ENCODE measurements at places on chromosomes 13 and 19.

DNA sequence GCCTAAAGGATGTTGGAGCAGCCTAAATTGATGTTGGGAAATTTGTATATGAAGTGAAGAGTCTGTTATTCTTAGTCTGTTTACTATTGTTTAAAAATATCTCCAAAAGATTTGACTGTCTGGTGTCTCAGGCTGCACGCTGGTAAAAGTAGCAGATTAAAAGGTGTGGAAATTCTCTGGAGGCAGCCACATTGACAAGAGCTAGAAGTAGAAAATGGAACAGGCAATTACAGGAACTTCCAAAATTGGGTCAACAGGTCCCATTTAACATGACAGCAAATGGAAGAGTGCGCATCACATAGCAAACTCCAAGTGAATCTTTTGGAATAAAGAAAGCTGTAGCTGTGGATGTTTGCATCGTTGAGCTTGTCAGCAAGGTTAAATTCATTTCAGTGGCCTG is 138.3 kb downstream of the MTUS2 start:
- no peak for DNase-seq

- DNase-seq = peak; percentile 80
These were observed 1.3 kb downstream of the MAN2B1 start for GRCh38 chr19:12665281-12665573.

DNA sequence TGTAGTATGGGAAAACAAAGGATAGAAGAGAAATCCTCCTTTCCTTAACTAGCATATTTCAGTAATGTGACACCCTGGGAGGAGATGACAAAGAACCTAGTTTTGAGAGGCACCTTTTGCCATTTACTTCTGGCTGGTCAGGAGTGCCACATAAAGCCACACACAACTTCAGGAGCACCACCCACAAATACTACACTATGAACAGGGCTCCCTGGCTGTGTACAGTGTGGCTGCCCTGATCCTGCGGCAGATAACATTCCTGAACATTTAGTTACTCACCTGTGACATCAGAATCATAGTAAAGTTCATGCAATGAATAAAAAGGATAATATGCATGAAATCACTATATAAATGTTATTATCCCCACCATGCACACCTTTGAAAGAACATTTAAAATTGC is 17.4 kb upstream of the IRS2 start:
- no peak for DNase-seq

GRCh38 chr13:48318377-48318811 is 14.8 kb downstream of the RB1 start:
- DNase-seq = peak; percentile 16

DNA sequence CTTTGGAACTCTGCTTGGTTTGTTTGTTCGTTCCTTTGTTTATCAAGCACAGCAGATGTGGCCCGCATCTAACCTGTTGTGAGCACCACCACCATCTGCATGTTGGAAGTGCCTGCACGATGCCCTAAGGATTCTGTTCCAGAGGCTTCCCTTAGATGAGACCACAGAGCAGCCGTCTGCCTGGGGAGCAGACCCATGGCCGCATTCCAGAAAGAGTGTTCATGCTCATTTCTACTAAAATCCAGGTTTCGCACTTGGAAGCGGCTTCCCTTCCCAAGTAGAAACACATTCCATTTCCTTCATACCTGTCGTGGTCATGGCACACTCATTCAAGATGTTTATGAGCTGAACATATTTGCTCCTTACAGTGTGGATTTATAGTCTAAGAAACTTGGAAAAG is 27.2 kb downstream of the COL4A2 start:
- DNase-seq = no peak

DNA sequence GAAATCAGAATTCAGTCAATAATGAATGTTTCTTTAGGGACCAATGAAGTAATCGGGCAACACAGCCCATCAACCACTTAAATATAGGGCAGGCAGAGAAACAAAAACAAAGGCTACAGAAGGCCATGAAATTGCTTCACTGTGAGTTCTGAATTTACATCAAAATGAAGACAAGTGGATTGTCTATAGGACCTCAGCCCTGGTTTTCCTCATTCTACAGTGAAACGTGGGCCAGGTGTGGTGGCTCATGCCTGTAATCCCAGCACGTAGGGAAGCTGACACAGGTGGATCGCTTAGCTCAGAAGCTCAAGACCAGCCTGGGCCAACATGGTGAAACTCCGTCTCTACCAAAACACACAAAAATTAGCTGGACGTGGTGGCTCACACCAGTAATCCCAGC is 416.0 kb downstream of the KLF12 start:
- no peak for DNase-seq

DNA sequence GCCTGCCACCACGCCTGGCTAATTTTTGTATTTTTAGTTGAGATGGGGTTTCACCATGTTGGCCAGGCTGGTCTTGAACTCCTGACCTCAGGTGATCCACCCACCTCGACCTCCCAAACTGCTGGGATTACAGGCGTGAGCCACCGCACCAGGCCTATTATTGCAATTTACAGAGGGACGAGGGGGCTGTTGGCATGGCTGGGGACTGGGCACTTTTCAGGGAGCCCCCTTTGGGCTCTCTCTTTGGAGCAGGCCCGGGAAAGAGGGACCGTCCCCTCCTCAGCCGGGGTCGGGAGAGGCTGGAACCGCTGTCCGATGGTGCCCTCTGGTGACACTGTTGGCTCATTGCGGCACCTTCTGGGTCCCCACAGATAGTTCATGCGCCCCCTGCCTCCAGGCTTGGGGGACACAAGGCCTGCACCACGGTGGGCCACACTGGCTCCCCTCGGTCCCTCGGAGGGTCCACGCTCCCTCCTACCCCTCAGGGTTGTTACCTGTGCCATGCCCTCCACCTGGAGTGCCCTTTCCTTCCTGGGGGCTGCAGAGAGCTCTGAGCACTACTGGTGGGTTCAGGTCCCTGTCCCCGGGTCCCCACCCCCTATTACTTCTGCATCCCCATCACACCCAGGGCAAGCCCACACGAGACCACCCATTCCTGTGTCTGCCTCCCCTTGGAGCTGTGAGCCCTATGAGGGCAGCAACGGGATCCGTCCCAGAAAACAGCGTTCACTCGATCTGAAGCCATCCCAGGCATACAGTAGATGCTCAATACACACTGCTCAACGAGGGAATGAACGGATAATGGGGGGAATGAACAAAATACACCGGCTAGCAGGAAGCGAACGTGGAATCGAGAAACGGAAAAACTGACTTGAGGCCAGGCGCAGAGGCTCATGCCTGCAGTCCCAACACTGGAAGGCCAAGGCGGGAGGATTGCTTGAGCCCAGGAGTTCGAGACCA is 12.5 kb downstream of the FEM1A start:
- peak; percentile 85 for DNase-seq

DNA sequence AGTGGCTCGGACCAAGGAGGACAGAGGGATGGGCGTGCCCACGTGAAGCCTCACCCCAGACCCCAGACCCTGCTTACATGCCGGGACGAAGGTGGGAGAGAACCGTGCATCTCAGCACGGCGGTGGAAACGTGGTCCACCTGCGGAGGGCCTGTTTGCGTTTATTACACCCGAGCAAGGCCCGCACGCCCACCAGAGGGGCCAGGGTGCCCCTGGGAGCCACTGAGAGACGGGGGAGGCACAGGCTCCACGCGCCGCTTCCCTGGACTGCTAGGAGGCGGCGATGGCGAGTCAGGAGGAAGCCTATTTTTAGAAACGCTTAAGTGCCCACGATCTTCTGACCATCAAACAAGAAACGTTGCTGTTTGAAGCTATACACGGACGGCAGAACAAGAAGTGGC is 80.7 kb downstream of the ATP11A start:
- no peak for DNase-seq

- peak; percentile 28 for DNase-seq
These were observed 41.7 kb downstream of the UNC13A start for GRCh38 chr19:17646441-17646840.

DNA sequence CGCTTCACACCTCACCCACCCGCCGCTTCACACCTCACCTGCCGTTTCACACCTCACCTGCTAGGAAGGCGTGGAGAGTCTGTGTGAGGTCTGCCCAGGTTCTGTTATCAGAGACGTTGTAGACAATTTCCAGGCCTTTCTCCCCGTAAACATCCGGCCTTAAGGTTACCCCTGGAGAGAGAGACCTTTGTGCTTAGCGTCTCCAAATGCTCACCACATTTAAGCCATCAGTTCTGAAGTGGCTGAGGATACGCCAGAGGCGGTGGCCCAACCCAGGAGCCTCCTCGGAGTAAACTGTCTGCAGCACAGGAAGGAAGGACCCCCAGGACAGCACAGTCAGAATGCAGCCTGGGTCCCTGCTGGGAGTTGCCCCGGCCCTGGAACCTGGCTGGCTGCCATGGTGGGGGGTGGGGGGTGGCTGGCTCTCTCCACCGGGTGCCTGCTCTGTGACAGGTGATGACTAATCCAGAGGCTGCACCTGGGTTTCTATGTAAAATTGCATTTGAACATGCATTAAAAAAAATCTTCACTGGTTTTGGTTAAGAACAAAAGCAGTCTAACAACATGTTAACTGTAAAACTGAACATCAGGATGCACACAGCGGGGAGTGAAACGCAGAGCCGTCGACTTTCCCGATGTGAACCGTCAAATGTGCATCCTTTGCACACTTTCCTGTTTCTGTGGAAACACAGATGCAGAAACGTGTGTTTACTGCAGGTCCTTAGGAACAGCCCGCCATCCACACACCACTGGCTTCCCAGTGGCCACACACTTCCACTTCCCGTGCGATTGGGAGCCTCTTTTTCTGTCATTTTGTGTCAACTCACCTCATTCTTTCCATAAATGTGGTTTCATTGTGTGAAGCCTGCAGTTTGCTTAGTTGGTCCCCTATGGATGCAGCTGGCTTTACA is 4.5 kb downstream of the ATP4B start:
- DNase-seq = no peak

- no peak for DNase-seq
These were observed 13.4 kb upstream of the SLC44A2 start for GRCh38 chr19:10611907-10612306.

DNA sequence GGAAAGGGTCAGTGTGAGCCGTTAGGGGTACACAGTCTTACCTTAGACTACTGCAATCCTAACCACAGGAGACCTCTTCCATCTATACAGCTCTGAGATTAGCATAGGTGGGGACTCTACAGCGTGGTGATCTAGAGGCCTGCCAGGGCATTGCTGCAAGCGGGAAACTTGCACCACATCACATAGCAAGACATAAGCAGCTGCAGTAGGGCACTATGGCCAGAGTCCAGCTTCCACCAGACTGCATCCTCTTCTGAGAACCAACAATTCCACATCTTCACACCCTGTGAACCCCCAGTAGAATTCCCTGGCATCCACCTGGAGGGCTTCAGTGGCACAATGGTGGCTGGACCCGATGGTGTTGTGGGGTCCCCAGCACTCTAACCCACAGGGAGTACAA is 1564.3 kb upstream of the PRR20A start:
- no peak for DNase-seq

DNA sequence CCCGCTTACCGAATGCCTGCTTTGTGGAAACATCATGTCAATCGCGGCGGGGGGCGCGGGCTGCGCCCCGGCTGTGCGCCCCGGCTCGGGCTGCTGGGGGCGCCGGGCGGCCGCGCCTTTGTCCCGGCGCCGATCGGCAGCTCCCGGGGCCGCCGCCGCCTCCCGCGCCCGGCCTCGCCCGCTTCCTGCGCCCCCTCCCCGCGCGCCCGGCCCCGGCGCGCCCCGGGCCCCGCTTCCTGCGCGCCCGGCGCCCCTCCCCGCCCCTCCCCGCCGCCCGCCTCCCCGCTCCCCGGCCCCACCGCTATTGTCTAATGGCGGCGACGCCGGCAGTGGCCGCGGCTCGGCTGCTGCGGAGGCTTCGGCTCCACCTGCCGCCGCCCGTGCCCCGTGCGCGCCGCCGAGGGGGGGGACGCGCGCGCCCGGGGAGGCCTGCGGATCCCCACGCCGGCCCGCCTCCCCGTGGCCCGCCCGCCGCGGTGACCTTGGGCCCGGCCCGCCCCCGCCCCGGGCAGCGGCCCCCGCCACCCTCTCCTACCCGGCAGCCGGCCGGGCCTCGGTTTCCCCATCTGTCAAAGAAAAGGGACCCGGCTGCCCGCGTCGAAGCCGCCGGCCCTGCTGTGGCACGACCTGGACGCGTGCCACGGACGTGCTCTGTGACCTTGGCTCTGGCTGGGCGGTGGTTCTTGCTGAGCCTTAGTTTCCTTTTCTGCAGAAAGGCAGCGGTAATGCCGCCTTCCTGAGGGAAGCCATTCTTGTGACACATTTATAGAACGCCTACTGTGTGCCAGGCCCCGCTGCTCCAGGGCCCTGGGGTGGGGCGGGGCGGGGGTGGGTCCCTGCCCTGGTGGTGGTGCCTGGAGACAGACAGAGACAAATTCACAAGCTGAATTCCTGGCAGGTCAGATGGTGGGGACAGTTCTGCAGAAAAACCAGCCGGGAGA is at the start of gene TLE5:
Gene TLE5 (minus strand): TSS at position 331 of the 941 bp plus-strand sequence. CDS start 295 bp downstream, at position 36.
- peak; percentile 64 for DNase-seq

DNA sequence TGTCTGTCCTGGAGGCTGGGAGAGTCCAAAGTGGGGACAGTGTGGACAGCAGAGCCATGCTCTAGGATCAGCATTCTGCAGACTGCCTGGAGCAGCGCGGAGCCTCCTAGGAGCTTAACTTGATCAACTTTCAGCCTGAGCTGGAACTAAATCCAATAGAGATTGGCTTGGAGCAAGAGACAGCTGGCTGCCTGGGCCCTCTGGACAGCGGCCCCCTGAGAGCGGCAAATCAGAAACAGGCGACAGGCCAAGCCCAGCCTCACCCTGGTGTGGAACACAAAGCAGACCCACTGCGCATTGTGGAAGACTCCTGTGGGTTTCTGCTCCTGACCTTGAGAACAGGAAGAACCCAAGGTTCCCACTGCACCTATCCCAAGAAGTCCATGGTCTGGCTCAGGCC is 462.2 kb downstream of the TSHZ3 start:
- no peak for DNase-seq

DNA sequence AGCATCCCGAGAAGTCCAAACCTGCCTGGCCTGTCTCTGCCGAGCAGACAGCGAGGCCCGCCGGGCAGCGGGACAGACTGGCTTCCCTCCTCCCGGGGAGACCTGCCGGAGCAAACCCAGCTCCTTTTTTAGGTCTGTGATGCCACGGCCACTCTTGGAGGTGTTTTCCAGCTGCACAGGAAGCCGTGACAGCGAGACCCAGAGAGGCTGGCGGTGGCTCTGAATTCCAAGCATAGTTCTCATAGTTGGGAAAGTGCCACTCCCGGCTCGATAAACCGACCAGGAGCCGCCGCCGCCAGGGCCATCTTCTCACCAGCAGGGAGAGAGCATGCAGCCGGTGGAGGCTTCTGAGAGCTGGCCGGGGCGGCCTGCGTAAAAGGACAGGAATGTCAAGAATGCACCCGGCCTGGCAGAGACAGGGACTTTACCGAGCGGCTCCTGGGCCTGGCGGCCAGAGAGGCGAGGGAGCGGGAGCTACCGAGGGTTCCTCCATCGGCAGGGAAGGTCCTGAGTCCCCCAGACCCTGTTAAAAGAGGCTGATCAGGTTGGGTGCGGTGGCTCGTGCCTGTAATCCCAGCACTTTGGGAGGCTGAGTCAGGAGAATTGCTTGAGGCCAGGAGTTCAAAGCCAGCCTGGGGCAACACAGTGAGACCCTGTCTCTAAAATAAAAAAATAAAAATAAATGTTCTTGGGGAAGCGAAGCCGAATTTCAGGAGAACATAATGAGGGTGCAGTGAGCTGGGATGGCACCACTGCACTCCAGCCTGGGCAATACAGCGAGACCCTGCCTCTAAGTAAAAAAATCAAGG is 64.9 kb downstream of the GADD45B start:
- DNase-seq = no peak
